CD4-positive, alpha-beta memory T cell (primary cell): ENCODE measurements at places on chromosomes 3 and 15.

DNA sequence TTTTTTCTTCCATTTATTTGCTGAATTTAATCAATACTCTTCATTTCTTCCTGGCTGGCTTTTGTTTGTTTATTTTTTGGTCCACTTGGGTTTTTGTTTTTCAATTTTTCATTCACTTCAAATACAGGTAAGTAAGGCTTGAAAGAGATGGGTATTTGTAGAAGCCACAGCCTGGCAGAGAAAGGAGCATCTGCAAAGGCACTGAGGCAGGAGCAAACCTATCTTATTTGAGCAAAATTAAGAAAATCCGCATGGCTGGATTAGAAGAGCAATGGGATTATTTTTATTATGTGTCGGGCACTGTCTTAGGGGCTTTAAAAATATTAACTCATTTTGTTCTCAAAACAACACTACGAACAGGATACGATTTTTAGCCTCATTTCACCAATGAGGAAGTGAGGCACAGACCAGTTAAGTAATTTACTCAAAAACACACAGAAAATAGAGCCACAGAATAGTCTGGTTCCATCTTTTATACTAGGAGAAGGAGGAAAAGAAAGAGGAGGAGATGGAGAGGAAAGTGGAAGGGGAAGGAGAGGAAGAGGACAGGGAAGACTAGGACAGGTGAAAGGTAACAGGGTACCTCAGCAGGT is 35.1 kb upstream of the CCDC80 start:
- no peak for DNase-seq

- no peak for DNase-seq
Measured at GRCh38 chr3:123256256-123256655, 54.5 kb downstream of the SEC22A start.

GRCh38 chr3:178343433-178344038 is 192.7 kb upstream of the KCNMB2 start:
- DNase-seq = no peak

DNA sequence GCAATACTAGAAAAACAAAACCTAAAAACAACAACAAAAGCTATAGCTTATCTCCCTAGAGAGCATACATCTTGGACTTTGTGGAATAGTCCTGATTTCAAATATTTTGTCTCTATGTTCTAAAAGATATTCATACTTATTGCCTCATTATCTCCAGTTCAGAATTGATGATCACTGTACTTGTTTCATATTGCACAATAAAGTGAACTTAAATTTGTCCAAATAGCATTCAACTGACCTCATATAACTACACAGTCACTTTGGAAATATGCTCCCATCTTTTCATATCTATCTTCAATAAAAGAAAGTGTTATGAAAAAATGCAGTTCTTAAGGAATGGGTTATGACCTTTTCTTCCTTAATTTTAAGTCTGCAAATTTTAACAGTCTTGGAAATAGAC is 228.6 kb upstream of the CMC1 start:
- DNase-seq = no peak

DNA sequence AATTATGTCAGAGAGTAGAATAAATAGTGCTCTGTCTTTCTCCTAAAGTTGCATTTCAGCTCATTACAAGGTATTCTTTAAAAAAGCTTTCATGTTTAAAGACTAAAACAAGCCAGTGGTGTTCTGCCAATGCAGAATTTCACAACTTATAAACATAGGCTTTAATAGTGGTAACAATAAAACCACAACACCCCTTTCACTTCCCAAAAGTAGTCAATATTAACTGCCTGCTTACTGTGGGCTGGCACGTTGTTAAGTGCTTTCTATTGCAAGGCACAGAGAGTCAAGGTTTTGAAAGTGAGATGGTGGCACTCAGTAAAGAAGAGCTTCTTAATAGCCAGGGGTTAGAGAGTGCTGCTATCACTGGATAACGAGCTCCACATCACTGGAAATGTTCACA is 8.4 kb upstream of the RTP1 start:
- DNase-seq = no peak
